ENCODE measurements at places on chromosomes 5 and 9.

- DNase-seq, result no peak
Measured at GRCh38 chr5:161446655-161447054, 99.9 kb downstream of the GABRB2 start.

- DNase-seq, result no peak
Measured at GRCh38 chr5:53323943-53324642, 156.3 kb upstream of the FST start.

- DNase-seq, result no peak
Measured at GRCh38 chr9:129289883-129290282, 111.8 kb upstream of the IER5L start.

- no peak for DNase-seq
Measured at GRCh38 chr9:89868100-89868499, 263.3 kb downstream of the GADD45G start.

- DNase-seq, result no peak
Measured at GRCh38 chr5:97931829-97932228, 748.8 kb upstream of the RIOK2 start.

GRCh38 chr5:107500840-107501239 is 169.9 kb downstream of the EFNA5 start:
- no peak for DNase-seq

- no peak for DNase-seq
Measured at GRCh38 chr9:27303219-27303618, 6.3 kb upstream of the EQTN start.

DNA sequence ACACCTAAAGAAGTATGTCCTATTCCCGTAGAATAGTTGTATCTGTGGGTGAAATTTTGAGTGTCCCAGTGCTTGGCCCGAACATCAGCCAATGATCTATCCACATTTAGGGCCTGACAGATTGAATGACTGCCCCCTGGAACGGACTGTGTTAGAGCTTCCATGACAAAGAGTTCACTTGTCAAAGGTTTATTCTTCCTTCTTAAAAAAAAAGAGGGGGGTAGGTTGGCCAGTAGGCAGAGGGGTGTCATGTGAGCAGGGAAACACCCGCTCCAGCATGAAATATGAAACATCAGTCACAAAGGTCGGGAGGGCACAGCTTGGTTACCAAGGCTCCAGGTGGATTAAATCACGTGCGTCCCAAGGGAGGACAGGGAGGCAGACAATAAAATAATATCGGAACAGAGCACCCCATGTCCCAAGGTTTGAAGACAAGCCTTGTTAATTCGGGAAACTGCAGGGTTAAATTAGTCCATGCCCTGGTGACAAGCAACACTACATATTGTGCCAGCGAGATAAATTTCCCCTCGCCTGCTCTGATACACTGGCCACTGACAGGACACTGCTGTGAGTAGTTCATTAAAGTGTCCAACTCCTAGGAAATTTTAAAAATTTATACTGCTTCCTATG is 401.2 kb downstream of the IRX1 start:
- DNase-seq, result no peak

DNA sequence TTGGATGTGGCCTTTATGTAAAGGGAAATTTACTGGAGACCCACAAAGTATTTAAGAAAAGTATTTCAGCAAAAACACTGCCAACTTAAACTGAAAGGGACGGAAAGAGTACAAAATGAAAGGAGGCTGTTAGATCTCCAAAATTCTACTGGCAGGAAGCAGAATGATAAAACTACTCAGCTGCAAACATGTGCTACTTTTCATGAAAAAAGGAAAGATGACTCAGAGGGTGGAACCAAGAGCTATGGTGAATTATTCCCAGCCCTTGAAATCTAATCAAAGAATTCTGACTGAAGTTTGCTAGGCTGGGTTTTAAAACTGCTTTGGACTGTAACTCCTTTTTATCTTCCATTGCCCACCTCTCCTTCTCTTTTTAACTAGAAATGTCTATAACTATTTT is 58.6 kb upstream of the ZBED3 start:
- DNase-seq, result no peak

GRCh38 chr9:16062542-16063240 is 509.8 kb downstream of the CCDC171 start:
- DNase-seq, result no peak

DNA sequence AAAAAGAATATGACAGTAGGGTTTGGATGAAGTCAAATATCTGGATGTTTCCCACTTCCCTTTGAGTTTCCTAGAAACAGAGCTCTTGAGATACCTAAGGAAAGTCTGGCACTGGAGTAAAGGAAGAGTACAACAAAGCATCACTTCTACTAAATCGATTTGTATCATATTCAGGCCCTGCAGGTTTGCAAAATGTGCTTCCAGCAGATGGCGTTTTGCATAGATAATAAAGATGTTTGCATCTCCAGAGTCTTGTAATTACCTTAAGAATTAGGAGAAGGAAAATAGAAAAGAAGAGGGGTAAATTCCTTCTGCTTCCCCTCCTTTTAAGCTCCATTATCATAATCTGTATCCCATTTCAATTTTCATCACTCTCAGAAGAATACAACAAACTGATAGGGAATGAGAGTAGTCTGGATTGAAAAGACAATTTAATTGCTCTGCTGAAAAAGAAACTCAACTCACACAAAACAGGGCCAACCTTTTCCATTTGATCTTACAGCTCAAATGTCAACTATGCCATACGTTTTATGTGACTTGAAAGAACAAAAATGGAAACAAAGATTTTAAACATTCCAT is 380.4 kb downstream of the PTPRD start:
- DNase-seq, result no peak

Measured in stimulated activated naive B cell treated with anti-CD40 and anti-IgM and Interleukin-4, amounts not matched to agents 10 μg/mL and 1 μg/mL and 100 μg/mL, for 72 hours (primary cell).